Glutamatergic neuron (in vitro differentiated cells): ENCODE measurements at places on chromosomes 12 and 14. TPM values are rescaled to one million over a fixed set of nuclear protein-coding genes. Genes with fewer than 3 reads are reported as not detected.

KRT78 gene
- total RNA-seq: not detected

AQP6 gene
- 0.37 TPM for total RNA-seq

DDIT3 gene
- 70.9 TPM for total RNA-seq

LPAR5 gene
- not detected for total RNA-seq

BEST3 gene
- total RNA-seq: not detected

C12orf50 gene
- 0.25 TPM for total RNA-seq

AICDA gene
- not detected for total RNA-seq

NRIP2 gene
- total RNA-seq: not detected

ERBB3 gene
- total RNA-seq: 33.7 TPM

DGLUCY gene
- total RNA-seq: 8.3 TPM

KRT1 gene
- not detected for total RNA-seq

MYF5 gene
- not detected for total RNA-seq

ERP27 gene
- not detected for total RNA-seq

MYO1A gene
- total RNA-seq: 0.64 TPM

RFLNA gene
- 36.9 TPM for total RNA-seq

RERG gene
- not detected for total RNA-seq

TMEM121 gene
- total RNA-seq: 2.7 TPM

CLEC9A gene
- not detected for total RNA-seq

AVPR1A gene
- not detected for total RNA-seq

C3AR1 gene
- total RNA-seq: not detected

KRT72 gene
- total RNA-seq: not detected

SLC25A29 gene
- 409 TPM for total RNA-seq

OR11G2 gene
- not detected for total RNA-seq

CACNA2D4 gene
- total RNA-seq: not detected

AHSA1 gene
- total RNA-seq: 117 TPM

TROAP gene
- total RNA-seq: 11.7 TPM

SINHCAF gene
- 149 TPM for total RNA-seq

RND1 gene
- total RNA-seq: 1.8 TPM

PRH2 gene
- total RNA-seq: not detected

KCNH3 gene
- 5.9 TPM for total RNA-seq
